ENCODE measurements at places on chromosomes 3 and 15.
A peak's percentile ranks its signal among the peaks of the same experiment; 100 is the strongest.

DNA sequence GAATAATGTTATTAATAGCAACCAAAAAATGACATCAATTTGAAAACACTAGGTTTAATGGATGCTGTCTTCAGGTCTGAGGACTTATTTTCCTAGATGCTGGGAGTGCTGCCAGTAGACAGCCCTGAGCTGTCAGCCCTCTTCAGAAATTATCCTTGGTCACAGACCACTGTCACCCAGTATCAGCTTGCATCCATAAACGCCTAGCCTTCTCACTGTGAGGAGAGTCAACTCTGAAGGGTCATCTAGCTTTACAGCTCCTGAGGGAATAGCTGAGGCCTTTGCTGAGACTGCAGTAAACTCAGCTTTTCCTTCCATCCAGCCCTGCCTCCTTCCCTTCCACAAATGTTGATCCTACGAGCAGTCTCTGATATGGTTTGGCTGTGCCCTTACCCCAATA is 19.4 kb upstream of the MNS1 start:
- DNase-seq, result no peak

- no peak for DNase-seq
Observed at GRCh38 chr3:58292866-58293265, 13.2 kb upstream of the RPP14 start.

GRCh38 chr3:194833114-194833910 is 147.6 kb downstream of the FAM43A start:
- DNase-seq, result no peak

DNA sequence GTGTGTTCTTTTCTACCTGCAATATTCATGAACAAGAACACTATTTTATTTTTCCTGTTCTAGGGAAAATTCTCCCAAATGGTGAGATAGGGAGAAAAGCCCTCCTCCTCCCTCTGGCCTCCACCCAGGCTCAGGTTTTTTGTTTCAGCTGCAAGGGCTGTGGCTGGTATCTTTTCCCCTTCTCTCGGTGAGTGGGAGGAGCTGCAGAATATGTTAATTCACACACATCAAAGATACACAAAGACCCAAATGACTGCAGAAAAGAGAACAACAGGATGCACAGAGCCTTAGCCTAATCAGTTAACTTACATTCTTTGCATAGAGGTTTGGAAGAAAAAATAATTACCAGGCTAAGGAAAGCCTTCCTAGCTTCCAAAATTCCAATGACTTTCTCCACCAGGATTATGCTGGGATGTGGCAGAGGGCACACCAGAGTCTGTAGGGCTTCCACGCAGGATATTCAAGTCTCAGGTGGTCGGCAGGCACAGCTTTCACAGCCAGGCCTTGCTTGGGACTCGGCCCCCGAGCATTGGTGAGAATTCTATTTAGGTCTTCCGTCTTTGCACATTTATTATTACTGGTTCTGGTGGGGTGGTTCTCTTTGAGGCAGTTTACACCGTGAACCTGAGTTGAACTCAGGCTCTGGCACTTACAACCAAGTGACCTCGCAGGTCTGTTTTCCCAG is 64.9 kb downstream of the ABHD5 start:
- no peak for DNase-seq

DNA sequence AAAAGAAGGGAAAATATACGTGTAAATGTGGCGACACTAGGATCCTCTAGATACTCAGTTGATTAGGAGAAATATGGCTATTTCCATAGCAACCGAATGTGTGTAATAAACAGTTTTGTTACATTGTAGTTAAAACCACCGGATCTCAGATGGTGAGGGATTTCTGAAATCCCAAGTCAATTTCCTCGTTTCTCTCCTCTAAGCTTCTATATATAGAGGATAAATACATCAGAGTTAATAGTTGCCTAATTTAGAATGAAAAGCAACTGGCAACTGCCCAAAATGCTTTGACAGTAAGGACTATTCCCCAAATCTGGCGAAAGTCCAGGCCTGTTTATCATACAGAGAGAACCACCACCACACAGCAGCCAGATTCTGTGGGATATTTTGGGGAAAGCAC is 112.6 kb downstream of the GABRB3 start:
- DNase-seq, result no peak

DNA sequence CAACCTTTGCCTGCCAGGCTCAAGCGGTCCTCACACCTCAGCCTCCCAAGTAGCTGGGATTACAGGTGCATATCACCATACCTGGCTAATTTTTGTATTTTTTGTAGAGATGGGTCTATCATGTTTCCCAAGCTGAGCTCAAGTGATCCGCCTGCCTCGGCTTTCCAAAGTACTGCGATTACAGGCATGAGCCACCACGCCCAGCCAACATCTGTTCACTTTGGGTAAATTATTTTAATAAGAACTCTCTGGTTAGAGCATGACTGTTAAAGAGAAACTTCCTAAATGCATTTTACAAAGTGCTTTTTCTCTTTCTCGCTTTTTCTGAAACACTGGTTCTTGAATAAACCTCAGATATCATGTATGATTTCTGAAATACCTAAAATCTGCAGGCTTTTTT is 172.5 kb downstream of the PTPRG start:
- DNase-seq, result no peak

GRCh38 chr3:150970665-150971324 is 1.7 kb downstream of the CLRN1 start:
- DNase-seq, result no peak

GRCh38 chr3:24495326-24495994 is 810 bp upstream of the THRB start:
- peak; percentile 79 for DNase-seq

DNA sequence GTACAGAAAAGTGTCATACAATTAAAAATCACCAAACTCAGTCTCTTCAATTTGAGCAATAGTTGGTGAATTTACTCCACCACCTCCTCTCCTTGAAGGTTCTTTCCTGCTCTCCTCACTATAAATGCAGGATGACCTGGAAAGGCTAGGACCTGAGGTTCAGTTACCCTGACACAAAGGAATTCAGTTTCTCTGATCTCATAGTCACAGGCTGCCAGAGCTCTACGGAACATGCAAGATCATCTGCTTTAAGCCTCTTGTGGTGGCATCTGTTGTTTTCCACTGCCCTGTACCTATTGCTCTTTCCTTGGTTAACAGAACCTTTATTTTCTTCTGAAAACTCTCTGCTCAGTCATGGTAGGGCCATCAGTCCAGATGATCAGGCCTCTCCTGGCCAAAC is 4.9 kb upstream of the TP63 start:
- no peak for DNase-seq

All from hematopoietic multipotent progenitor cell treated with erythropoietin and hydrocortisone succinate and interleukin-3 and kit ligand, for 6 days (in vitro differentiated cells).